ENCODE measurements at places on chromosomes 6 and 20.

GRCh38 chr6:169800116-169800667, 48.8 kb downstream of the ERMARD start:
- no peak for DNase-seq

DNA sequence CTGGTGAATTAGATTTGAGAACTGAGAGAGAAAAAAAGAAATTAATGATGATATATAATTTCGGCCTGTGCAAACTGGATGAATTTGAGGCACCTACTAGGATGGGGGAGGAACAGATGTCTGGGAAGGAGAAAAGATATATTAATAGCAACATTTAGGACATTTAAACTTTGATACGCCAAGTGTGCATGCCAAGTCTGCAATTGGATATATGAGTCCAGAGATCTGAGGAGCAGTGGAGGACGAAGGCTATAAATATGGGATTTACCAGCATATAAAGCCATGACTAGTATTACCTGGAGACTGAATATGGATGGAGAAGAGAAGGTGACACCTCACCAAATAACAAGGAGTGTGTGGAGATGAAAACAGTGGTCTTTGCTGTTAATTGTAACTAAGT, 272.6 kb upstream of the HSF2 start:
- DNase-seq = no peak

GRCh38 chr6:100810015-100810414, 71.1 kb downstream of the ASCC3 start:
- no peak for DNase-seq

- no peak for DNase-seq
Measured at GRCh38 chr6:41375598-41376151, 40.3 kb downstream of the NCR2 start.

GRCh38 chr20:16224836-16225235, 348.4 kb downstream of the KIF16B start:
- no peak for DNase-seq

DNA sequence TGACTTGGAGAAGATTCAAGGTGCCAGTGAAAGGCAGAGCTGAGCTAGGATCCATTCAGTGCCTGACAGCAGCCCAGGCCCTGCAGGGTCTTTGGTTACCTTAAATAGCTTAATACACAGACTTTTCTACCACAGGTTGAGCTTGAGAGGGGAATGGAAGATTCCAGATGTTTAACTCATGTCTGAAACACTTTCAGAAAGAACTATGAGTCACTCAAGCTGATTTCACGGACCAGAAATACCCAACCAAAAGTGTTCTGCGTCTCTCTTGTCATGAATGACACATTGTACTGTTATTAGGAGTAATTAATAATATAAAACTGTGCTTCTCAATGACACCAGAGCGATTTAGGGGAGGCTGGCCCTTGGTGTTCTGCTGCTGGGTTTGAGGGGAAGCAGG, 6.4 kb upstream of the PMEPA1 start:
- no peak for DNase-seq

DNA sequence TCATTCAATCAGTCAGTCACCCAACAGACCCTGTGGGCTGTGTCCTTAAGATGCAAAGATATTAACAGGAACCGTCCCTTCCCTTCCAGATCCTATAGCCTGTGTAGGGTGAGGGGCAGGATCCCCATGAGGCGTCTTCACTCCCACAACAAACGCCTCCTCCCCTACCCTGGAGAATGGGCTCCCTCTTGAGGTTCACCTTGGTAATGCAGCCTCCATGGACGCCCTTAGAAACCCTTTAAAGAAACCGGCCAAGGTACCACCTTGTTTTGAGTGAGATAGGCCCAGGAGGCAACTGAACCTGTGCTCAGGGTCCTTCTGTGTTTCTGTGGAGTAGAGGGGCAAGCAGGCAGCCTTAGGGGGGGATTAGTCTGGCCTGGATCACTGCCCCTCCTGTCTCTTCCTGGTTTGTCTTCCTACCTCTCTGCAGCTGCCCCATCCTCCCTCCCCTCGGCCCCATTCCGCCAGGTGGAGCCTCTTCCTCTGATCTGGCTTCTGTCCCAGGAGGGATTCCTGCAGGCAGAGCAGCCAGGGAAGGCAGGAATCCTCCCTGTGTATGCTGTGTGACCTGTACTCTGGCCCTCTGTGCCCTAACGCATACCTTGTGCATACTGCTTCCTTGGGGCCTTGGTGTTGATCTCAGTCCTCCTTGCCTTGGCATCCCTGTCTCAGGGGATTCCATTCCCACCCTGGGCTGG, 6.6 kb upstream of the GUCA1A start:
- peak; percentile 63 for DNase-seq

GRCh38 chr6:146881228-146882181, 282.7 kb downstream of the ADGB start:
- no peak for DNase-seq

DNA sequence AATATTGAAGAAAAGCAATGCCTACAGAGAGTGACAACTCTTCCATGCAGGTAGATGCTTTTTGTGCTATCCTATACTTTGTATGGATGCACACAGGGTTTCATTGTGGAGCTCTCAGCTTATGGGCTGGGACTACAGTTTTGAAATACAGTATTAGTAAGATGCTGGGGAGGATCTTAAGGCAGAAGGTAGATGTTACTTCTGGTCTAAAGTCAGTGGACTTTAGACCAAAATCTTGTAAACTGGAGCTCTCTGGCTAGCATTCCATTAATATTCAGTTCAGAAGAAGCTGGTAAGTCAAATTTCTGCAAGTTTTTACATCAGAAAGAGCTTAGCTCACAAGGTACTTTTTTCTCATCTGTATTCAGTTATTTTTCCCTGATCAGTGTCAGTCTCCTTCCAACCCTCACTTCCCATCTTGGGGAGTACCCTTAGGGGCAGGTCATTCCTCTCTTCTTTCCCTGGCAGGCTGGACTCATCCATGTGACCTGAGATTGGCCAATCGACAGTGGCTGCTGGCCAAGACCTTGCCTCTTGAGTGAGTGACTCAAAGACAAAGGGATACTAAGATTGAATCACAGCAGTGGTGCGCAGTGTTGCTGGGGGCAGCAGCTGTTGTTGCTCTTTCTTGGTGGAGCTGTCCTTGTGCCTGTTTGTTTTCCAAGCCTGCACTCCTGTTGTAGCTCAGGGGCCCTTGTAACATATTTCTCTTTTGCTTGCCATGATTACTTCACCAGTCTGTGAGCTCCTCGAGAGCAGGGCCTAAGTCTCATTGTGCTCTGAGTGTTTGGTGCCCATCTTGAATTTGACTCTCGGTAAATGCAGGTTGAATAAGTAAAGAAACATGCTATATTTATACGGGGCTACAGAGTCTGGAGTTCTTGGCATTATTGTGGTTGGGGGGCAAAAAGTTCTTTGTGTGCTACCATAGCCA, 2.8 kb upstream of the PHF20 start:
- peak; percentile 50 for DNase-seq

DNA sequence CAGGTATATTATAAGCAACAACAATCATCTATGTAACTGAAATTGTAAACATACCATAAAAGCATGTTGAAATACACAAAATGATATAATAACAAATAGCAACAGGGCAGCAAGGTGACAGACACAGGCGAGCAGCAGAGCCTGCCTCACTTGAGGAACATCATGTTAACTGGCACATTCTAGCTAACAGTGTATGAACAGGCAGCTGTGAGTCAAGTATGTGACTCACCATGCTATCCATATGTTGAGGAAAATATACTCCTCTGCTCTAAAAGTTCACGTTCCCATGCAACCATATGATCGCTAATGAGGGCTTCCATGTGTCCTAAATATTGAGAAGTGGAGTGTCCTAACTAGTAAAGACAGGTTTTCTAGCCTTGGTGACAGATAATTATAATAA, 18.4 kb downstream of the SERAC1 start:
- no peak for DNase-seq

DNA sequence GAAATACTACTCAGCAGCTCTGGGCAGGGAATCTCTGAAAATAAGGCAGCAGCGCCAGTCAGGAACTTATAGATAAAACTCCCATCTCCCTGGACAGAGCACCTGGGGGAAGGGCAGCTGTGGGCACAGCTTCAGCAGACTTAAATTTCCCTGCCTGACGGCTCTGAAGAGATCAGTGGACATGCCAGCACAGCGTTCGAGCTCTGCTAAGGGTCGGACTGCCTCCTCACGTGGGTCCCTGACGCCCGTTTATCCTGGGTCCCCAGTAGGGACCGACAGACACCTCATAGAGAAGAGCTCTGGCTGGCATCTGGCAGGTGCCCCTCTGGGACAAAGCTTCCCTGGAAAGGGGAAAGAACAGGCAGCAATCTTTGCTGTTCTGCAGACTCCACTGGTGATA, 59.0 kb downstream of the COL21A1 start:
- DNase-seq = no peak

- DNase-seq = no peak
Measured at GRCh38 chr20:51978070-51978501, 175.8 kb upstream of the SALL4 start.

DNA sequence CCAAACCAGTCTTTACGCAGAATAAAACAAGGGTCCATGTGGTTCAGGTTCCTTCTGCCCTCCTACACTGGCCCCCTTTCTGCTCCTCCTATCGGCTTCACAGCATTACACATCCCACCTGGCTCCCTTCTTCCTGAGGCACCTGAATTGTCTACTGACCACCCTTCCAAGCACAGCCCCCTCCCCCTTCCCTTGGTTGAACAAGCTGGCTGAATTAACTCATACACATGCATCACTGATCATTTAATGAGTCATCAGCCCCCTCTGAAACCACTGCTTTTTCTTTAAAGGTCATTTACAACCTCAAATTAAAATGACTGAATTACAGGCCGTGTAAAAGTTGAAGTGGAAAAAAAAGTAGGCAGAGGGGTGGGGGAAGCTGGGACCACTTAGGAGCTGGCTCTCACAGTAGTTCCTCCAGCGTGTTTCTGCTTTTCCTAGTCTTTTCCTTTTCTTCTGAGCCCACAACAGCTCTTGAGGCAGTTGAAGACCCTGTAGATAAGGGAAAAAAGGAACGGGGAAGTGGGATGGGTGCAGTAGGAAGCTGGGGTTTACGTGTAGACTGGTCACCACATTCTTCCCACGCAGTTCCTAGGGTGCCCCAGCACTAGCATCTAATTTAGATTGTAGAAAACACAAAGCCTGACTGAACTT, 67.6 kb downstream of the FYN start:
- peak; percentile 46 for DNase-seq

- no peak for DNase-seq
Measured at GRCh38 chr6:156057869-156058268, 602.2 kb upstream of the NOX3 start.
